Right ventricle myocardium inferior (tissue), 1 donor: ENCODE measurements at places on chromosomes 4 and X. TPM values are rescaled to one million over a fixed set of nuclear protein-coding genes. Genes with fewer than 3 reads are reported as not detected.

The MID1 gene
- total RNA-seq = 7.0 TPM

The SPANXC gene
- total RNA-seq = not detected

The ATOH1 gene
- not detected for total RNA-seq

The EXOC1L gene
- total RNA-seq = not detected

The DCAF4L1 gene
- total RNA-seq = 0.24 TPM

The SH3D19 gene
- 108 TPM for total RNA-seq

The DNAAF6 gene
- total RNA-seq = not detected

The TMEM271 gene
- total RNA-seq = not detected

The RAB9B gene
- 33.9 TPM for total RNA-seq

The CLOCK gene
- 36.2 TPM for total RNA-seq

The CTBP1 gene
- 121 TPM for total RNA-seq

The DDIT4L gene
- total RNA-seq = 0.43 TPM

The TCEAL3 gene
- 19.3 TPM for total RNA-seq

The KCND1 gene
- 0.68 TPM for total RNA-seq

The GLRA3 gene
- total RNA-seq = not detected

The ANXA3 gene
- 54.5 TPM for total RNA-seq

The TRPC3 gene
- 0.14 TPM for total RNA-seq

The G6PD gene
- 15.0 TPM for total RNA-seq
